Sigmoid colon (tissue), 7 donors: ENCODE measurements at places on chromosomes 6 and 20.

DNA sequence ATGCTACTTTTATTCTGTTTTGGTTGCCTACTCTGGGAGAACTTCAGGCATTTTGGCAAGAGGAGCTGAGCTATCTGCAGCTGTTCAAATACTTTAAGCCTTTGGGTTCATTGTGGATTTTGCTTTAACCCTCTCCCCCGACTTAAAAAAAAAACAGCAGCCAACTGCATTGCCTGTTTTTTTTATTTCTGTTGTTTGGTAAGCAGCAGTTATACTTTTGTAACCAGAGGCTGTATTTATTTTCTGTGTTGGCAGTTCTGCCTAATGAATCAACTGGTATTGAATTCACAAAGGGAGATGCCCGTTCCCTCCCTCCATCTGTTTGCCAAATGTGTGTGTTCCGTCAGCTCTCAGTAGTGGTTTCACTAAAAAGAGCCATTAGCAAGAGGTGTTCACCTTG, 484.0 kb downstream of the UTRN start:
- no peak for DNase-seq

GRCh38 chr6:149267072-149267471, 50.4 kb upstream of the TAB2 start:
- DNase-seq, result no peak

DNA sequence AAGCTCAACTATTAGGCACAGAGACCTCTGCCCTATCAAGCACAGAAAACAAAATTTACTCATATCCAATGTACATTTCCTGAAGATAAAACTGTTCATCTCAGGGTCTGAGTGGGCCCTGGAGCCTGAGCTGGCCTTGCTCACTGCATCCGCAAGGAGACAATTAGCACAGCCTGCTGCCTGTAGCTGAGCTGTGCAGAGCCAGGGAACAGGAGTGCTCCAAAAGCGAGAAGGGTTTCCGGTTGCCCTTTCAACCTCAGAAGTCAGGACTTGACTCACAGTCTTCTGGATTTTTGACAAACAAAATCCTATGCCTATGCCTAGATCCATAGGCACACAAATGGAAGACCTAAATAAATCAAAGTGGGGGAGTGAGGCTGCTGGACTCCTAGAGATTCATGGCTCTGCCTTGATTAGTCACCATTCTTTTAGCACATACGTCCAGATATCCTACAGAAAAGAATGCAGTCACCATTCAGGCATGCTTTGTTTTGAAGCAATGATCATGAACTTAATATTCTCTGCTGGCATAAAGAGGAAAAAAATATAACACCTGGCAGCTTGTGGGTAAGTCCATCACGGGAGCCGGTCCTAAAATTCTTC, 73.5 kb downstream of the BFSP1 start:
- DNase-seq, result no peak

GRCh38 chr6:167146135-167146534, 11.6 kb downstream of the GPR31 start:
- no peak for DNase-seq

GRCh38 chr6:26087284-26088115, at the start of gene HFE:
TSS of gene HFE (plus strand) at chr6:26087429. CDS start at chr6:26087441, 12 bp downstream.
- peak; percentile 81 for DNase-seq

DNA sequence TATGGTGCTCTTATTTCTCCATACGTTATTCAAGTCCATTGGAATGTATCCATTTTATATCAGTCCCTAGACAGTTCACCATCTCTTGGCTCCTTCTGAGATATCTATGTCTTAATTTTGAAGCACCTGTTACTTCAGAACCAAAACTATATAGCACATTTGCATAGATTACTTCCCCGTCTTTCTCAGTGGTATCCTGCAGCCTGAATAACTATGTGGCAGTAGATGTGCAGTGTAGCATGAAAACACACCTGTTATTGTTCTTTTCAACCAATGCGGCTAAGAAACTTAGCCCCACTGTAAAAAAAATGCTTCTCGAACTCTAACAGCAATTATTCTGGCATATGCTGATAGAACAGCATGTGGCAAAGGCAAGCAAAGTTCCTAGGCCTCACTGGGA, 1184.4 kb upstream of the ADGRB3 start:
- DNase-seq, result no peak

- no peak for DNase-seq
Measured at GRCh38 chr20:1130847-1131246, 12.4 kb downstream of the PSMF1 start.

DNA sequence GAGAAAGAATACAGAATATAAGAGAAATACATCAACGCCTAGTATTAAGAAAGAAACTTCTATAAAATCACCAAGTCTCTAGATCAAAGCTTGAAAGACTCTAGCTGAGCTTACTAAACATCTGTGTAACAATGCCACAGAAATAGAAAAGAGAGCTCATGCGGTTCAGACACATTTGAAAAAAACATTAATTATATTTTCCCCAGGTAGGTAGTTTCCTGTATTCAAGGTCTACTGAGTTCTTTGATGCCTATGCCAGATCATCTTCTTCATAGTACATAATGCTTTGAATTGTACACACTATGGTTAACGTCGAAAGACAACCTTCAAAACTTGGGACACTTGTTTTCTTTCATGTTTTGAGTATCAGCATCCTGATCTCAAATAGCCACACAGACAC, 11.3 kb downstream of the MOXD1 start:
- DNase-seq, result no peak

DNA sequence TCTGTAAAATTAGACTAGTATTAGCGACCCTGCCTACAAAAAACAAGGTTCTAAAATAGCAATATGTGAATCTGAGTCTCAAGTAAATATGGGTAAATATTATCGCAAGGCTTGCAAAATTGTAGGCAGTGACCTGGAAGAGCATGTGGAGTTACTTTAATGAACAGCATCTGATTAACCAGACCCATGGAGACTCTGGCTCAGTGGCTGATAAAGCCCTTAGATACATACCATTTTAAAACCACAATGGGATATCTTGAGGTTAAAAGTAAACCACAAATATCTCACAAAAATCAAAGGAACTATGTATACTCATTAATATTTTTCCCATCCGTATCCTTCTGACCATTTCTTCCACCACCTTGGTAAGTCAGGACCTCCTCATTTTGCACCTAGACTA, 187.0 kb downstream of the MTFR2 start:
- DNase-seq, result no peak

GRCh38 chr6:40860443-40860842, 178.6 kb downstream of the UNC5CL start:
- DNase-seq, result no peak

- no peak for DNase-seq
Measured at GRCh38 chr6:158856261-158856660, 37.1 kb upstream of the EZR start.

DNA sequence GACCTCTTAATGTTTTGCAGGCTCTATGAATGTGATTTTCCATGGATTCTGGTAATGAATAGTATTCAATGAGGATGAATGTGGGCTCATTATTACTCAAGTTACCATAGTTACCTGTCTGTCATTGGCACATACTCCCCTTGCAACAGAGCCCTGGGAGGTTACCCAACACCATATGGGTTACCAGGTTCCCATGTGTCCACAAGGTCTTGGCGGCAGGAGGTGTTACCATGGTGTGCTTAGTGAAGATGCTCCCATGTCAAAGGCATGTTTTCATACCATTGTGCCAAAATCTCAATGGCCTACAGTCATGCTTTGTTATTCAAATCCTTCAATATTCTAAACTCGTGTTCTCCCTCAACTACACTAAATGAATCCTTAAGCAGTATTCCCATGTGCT, 232.5 kb downstream of the HDGFL1 start:
- no peak for DNase-seq

DNA sequence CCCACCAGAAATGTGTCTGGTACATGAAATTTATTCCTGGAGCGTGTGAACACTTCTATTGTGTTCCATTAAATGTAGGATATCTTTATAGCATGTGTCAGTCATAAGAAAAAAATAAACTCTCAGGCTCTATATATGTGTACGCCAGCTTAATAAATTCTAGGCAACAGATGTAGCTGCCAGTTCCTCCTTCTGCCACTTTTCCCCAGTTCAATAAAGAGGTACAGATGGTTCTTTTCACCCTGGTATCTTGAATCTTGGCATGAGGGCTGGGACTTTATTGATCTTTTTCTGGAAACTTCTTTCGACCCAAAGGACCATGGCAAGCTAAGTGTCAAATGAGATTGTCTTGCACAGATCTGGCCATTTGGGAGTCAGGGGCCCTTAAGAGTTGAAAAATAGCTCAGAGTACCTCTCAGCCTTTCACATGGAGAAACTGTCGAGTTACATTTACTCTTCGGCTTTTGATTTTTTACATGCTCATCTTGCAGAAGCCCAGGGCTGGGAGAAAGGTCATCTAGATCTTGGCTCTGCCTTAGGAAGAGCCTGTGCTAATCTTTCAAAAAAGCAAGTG, 240.9 kb downstream of the DOK5 start:
- DNase-seq, result no peak

DNA sequence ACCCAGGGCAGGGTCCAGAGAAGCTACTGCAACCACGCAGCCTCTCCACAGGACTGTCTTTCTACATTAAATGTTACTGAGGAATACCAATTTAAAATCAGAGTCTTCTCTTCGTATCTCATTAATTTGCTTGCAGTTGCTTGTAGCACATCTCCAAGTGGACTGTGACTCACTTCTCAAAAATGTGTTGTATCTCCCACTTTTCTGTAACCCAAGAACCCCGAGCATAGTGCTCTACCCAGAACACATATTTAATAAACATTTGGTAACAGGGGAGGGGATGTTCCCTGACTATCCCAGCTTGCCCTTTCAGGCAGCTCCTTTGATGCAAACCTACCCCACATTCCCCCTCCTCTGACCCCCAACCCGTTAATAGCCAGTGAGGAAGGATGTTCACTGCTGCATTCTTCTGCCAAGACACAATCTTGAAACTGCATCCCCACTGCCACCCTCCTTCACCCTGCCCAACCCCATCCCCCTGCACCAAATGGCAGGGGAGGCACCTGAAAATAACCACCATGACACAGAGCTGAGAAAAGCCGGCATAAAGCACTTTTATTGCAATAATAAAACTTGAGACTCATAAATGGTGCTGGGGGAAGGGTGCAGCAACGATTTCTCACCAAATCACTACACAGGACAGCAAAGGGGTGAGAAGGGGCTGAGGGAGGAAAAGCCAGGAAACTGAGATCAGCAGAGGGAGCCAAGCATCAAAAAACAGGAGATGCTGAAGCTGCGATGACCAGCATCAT, 24.2 kb downstream of the FKBP1A start:
- DNase-seq, result no peak

DNA sequence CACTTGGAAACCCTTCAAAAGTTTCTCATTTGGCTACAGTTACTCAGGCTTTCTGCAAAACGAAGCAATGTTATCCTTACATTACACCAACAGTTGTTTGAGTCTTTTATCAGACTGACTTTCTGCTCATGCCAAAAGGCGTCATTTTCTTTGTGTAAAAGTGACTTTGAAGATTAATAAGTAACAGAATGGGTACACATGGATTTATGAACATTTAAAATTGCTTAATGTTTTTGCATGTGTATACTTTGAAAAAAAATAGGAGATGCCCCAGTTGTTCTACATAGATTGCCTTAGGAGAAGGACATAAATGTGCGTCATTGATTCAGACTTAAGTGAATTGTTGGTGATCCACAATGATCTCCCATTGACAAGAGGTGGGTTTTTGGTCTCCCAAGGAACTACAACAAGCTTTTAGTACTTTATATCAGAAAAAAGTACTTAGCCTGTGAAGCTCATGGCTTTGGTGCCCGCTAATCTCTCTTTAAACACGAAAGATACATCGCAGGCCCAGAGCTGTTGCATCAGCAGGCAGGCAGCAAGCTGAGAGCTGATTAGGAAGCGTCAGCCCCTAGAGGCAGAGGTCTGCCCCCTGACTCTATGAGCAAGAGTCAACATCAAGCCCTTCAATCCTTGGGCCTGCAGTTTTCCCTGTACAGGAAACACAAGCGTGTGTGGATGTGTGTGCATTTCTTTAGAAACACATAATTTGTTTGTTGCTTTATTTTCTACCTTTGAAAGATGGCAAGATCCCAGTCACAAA, 45.9 kb downstream of the SLC22A3 start:
- no peak for DNase-seq

DNA sequence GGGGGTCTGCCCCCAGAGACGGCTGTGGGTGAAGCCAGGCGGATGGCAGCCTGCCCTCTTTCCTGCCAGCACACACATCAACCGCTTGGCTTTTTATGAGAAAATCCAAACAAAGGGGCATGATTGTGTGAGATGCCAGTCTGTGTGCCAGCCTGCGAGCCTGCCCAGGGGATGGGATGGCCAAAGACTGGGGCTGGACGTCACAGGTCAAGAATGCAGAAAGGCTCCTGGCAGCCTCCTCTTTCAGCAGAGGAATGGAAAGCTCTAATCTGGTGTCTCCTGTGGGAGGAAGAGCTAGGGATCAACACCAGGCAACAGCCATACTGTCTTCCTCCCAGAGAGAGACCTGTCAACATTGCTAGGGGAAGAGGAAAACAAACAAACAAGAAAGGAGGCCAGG, 15.8 kb downstream of the TUBB2B start:
- no peak for DNase-seq

GRCh38 chr6:139277161-139277560, 14.6 kb downstream of the TXLNB start:
- DNase-seq, result no peak

DNA sequence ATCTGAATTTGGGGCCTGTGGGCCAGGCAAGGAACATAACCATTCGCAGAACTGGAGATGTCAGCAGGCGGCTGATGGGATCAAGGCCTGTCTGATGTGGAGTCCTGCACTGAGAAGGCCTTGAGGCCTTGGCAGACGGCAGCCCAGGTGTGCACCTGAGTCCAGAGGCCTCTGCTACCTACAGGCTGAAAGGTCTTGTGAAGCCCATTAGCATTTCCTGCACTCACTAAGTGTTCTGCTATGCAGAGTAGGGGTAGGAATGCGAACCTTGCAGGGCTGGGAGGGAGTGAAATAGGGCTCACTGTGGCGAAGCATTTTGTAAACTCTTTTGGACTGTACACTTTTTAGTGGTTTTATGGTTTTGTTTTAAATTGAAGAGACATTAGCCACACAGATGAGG, 48.3 kb upstream of the RNF24 start:
- DNase-seq, result peak; percentile 43

DNA sequence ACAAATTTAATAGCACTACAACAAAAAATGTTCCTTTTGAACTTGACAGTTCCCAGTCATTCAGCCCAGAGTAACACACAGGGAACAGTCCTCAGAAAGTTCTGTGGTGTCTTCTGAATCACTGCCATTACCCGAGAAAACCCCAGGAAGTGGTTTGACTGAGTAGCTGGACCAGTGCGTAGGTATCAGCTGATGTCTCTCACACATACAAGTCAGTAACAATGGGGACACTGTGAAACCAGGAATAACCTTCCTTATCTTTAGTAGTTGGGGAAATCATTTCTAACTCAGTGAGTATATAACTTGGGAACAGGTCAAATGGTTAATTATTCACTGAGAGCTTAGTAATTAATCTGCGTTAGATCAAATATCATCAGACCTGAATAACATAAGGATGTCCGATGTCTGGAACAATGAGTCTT, 73.1 kb downstream of the HIVEP2 start:
- no peak for DNase-seq

GRCh38 chr6:166313255-166314070, 5.3 kb upstream of the PRR18 start:
- DNase-seq, result no peak

GRCh38 chr6:114115652-114116051, 144.7 kb upstream of the HDAC2 start:
- DNase-seq, result no peak

- no peak for DNase-seq
Measured at GRCh38 chr20:56091628-56092234, 86.4 kb upstream of the CBLN4 start.
